ENCODE measurements at places on chromosomes 2 and 18.

DNA sequence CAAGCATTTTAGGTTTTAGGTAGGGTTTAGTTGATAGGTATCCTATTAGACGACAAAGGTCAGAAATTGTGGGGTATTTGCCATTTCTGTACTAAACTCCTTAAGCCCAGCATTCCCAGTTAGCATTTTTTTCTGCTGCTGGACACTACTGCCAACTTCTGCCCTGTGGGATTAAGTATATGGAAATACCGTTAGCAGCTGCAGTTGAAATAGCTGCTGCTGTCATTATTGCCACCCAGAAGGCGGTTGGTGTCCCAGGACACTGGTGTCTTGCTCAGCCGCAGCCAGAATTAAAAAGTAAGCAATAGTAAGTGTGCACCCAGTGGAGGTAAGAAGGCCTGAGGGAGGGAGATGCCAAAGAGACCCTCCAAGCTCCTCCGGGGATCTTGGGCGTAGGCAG lies 1.9 kb upstream of the UXS1 start:
- no peak for DNase-seq

- no peak for DNase-seq
These were observed 83.6 kb downstream of the COLEC12 start for GRCh38 chr18:416930-417329.

DNA sequence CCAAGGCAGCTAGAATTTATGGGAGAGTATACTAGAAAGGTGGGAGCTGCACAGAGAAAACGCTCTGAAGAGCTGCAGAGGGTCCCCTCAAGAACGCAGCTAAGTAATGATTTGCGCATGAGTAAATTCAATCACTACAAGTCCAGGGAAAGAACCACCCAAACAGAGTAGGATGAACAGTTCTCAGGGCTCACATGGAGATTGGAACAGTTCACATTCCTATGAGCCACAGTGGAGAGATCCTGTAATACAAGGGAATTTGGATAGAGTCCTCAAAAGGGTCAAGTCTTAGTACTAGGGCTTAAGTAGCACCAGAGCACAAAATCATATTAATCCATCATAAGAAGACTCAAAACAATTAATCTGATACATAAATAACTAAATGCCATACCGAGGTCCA lies 12.7 kb downstream of the OLA1 start:
- DNase-seq: no peak

DNA sequence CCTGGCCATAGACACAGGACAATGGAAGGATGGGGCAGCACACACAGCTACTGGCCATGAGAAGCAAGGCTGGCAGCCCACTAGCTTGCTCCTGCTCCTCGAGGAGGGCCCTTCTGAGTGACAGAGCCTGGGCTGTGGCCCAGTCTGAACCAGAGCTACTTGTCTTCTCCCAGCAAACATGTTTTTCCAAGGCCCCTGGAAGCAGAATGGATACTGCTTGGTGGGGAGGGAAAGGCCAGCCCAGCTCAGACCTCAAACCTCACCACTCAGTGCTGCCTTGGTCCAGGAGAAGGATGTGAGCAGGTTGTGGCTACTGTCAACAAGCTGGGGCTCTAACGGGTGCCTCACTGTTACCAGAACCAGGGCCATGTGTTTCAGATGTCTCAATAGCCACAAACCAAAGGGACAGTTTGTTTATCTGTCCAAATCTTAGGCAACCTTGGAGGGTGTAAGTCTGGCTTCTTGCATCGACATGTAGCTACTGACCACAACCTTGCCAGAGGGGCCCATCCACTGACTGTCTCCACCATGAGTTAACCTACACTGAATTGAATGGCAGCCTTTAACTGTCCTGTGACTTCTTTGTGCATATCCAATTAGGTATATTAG lies 98.6 kb downstream of the TGFA start:
- no peak for DNase-seq

- DNase-seq: no peak
These were observed 45.3 kb downstream of the ZC3H15 start for GRCh38 chr2:186531257-186531775.

DNA sequence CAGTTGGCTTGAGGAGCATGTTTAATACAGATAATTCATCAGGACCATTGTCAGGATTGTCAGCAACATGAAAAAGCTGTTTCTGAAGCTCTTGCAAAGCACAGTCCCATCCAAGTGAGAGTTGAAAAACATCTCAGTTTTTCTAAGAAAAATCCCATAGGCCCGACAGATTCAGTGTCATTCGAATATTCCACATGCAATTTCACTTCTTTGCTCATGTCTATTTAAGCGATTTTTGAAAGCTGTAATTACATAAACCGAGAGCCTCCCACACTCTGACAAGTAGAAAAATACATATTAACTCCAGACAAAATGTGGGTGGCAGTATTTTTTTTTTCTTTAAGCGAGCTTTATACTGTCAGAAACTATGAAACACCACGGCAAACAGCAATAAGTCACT lies 134.7 kb upstream of the GALNT5 start:
- no peak for DNase-seq

DNA sequence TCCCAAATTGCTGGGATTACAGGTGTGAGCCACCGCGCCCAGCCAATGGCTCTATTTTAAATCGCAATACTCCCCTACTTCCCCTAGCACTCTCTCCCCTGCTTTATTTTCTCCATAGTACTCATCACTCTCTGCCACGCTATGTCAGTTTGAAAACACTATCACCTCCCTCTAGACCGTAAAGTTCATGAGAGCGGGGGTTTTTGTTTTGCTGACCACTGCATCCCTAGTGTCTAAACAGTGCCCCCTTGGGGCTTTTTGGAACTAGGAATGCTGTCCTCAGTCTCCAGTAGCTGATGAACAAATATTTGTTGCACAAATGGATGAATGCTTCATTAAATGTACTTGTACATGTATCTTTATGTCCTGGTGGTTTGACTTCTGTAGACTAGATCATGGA lies 44.1 kb downstream of the ATOH8 start:
- DNase-seq: no peak

GRCh38 chr2:110909501-110909900 lies 177.1 kb downstream of the ACOXL start:
- no peak for DNase-seq

DNA sequence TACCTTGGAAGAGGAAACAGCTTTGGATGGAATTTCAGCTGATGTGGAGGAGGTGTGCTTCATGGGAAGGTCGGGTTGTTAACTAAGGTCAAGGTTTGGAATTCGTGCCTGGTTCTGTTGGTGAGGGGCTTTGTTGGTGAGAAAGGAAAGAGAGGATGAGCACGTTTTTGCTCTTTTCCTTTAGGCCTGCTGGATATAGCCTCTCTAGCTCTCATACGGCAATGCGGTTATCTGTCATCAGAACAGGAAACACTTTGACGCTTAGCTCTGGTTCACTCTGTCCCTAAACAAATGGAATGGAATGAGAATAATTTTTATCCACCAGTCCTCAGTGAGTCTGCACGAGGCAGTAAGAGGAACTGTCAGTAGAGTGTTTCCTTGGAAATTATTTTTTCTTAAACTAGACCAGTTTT lies 169.7 kb upstream of the NOSTRIN start:
- DNase-seq: no peak

DNA sequence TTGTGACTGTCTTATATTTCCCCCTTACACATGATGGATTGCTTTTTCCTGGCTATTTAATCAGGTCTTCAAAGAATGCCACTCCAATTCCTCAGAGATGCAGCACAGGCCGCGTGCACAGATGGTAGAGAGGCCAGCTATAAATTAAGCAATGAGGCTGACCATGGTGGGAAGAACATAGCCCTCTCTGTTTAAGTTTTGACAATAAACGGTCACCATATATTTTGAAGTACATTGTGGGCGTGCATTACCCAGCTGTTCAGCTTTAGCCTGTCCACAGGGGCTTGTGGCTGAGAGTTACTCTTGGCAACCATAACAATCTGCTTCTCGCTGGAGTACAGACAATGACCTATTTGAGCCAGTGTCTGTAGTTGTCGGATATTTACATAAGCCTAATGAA lies 730.8 kb downstream of the DCC start:
- DNase-seq: no peak

DNA sequence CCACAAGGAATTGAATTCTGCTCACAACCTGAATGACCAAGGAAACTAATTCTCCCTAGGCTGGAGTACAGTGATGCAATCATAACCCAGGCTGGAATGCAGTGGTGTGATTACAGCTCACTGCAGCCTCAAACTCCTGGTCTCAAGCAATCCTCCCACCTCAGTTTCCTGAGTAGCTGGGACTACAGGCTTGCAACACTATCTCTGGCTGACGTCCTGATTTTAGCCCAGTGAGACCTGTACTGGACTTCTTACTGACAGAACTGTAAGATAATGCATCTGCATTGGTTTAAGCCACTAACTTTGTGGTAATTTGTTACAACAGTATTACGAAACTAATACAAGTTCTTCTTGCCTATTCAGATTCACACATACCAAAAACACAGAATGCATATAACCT lies 9.5 kb upstream of the KDSR start:
- no peak for DNase-seq

DNA sequence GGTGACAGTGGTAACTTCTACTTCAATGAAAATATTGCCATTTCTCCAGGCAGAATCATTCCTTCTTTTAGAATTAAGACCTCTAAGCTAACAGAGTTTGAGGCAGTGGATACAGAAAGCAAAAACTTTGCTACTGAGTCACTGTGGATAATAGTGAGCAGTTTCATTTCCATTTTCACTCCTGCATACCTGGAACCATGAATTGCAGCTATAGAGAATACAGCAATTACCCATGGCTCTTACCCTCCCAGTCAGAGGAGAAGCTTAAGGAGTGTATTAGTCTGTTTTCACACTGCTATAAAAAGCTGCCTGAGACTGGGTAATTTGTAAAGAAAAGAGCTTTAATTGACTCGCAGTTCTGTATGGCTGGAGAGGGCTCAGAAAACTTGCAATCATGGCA lies 531.4 kb upstream of the CNTNAP5 start:
- no peak for DNase-seq

DNA sequence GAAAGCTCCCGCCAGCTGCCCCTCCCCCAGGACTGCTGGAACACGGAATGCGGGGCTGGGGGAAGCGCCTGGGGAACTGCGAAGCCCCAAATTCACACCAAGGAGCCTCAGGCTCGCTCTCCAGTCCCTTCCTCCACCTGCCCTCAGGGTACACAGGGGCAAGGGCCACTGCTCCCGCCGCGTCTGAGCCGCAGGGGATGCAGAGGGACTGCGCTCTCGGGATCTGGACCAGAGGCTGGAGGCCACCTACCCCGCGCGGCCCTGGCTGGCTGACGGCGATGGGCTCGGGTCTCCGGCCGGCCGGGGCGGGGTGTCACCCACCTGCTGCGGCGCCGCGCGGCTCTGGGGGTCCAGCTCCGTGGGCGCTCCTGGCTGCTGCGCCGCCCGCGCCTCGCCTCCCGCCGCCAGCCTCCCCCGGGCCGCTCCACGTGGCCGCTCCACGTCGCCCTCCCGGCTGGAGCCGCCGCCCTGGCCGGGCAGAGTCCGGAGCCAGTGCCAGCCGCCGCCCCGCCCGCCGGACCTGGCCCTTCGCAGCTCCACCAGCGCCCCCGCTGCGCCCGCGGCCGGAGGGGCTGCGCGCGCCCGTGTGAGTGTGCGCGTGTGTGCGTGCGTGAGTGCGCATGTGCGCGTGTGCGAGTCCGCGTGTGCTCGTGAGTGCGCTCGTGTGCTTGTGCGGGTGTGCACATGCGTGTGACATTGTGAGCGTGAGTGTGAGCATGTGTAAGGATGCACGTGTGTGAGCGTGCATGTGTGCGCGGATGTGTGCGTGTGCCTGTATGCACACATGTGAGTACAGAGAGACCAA lies at the start of gene CGREF1:
Gene CGREF1, minus strand, starts transcription at position 604 of the 805 bp plus-strand sequence. CDS start 14,762 bp downstream, outside the sequence.
- DNase-seq: no peak

DNA sequence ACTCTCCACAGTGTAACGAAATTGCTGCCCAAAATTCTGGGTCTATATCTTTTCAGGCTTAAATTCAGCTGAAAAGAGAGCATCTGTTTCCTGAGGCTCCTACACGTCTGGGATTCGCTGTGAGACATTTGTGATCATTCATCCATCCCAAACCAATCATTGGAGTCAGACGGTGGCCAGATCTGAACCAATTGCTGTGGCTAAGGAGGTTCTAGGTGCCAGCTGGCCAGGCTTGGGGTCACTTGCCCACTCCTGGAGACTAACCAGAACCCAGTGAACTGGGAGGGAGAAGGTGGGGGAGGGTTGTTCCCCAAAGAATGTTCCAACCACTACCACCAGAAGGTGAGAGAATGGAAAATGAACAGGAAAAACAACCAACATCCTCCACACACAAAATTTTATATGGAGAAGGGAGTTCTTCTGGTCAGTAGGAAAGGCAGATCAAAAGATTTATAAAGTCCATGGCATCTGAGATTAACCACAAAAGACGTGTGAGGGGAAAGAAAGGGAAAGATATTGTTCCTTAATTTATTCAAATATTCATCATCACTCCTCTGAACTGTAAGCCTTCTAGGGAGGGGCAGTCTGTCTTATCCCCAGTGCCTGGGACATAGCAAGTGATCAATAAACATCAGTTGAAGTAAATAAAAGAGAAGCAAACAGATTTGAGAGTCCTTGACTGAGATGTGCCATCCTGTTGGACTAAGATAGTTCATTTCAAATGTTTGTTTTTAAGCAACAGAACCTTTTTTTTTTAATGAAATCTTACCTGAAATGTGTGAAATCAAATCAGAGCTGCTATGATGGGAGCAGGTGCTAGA lies 3.0 kb upstream of the RTKN start:
- no peak for DNase-seq

- DNase-seq: no peak
These were observed 20.6 kb downstream of the EVA1A start for GRCh38 chr2:75539955-75540716.

DNA sequence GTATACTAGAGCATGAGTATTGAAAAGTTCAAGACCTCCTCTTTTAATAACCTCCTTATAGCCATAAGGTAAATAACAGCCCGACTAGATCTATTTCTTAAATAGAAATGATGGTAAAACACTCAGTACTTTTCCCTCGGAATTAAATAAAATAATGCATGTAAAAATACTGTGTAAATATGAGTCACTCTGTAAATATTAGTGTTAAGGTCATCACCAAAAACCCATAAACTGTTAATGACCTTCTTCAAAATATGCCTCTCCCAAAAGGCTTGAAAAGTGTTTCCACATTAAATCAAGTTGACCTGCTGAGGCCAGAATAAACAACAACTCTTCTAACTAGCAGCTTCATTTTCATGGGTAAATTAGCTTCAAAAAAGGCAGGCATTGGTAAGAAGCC lies 25.3 kb upstream of the BZW1 start:
- DNase-seq: no peak

GRCh38 chr2:148643421-148643820 lies 1.1 kb upstream of the EPC2 start:
- DNase-seq: no peak

DNA sequence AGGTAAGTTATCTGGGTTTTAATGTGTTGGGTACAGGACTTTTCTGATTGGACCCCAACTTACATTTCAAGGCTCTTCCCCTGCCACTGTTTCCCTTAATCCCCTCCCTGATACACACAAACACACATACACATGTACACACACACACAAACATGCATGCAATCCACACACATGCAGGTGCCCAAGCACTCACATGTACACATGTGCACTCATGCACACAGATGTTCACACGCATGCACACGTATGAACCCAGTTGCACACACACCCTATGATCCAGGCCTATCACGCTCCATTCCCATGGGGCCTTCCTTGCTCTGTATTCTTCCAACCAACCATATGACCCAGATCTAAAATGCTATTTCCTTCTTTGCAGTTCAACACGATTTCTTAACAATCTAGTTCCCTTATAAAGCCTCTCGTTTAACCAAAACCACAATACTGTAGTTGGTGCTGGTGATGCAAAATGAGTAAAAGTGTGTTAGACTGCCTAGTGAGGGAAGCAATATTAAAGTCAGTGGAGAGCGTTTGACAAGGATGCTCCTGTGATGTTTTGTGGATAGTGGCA lies 11.1 kb downstream of the SERPINB8 start:
- DNase-seq: no peak

GRCh38 chr2:238286987-238287736 lies 1.2 kb downstream of the PER2 start:
- DNase-seq: no peak

- DNase-seq: no peak
These were observed 476.7 kb upstream of the RAB6C start for GRCh38 chr2:129502781-129503180.

Measured in anterior cingulate cortex (tissue), 58 donors.